ENCODE measurements at places on chromosomes 7 and 10.

DNA sequence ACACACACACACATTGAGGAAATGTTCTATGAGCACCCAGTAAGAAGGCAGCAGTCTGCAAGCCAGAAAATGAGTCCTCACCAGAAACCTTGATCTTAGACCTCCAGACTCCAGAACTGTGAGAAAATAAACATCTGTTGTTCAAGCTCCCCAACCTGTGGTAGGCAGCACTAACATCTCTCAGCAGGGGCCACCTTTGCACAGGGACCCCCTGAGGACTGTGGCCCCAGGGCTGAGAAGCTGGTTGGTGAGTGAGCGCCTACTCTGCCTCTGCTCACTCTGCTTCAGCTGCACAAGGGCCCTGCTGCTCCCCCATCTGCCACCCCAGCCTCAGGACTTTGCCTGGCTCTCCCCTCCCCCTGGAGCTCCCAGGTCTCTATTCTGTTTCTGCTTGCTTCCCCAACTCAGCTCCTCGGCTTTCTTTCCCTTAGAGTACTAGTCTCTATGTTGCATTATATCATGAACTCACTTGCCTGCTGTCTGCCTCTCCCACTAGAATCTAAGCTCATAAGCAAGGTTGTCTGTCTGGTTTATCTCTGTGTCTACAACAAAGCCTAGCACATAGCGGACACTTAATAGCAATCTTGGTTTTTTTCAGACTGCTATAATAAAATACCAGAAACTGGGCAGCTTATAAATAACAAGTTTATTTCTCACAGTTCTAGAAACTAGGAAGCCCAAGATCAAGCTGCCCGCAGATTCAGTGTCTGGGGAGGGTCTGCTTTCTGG lies 40.4 kb upstream of the PRLHR start:
- DNase-seq, result no peak

- DNase-seq, result peak; percentile 76
Measured at GRCh38 chr10:36534471-36535002, 590.9 kb upstream of the ANKRD30A start.

GRCh38 chr10:128851726-128852125 lies 615.3 kb upstream of the MGMT start:
- DNase-seq, result no peak

DNA sequence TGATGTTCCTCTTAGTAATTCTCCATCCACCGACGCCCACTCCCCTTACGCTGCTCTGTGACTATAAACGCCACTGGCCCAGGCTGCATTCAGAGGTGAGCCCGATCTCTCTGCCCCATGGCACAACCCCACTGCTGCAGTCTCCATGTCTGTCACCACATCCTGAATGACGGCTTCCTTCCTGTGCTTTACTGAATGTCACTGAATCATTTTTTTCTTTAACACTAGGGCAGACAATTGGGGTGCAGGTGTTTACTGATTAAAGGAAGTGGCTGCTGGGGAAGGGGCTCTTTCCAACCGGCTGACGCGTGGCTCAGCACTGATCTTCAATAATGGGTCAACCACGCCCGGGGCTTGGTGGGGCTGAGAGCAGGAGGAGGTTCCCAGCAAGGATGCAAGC lies 208.3 kb downstream of the USP6NL start:
- no peak for DNase-seq

GRCh38 chr10:130542761-130543160 lies 406.6 kb downstream of the GLRX3 start:
- DNase-seq, result no peak

- no peak for DNase-seq
Measured at GRCh38 chr10:62723375-62723774, 81.1 kb upstream of the ADO start.

DNA sequence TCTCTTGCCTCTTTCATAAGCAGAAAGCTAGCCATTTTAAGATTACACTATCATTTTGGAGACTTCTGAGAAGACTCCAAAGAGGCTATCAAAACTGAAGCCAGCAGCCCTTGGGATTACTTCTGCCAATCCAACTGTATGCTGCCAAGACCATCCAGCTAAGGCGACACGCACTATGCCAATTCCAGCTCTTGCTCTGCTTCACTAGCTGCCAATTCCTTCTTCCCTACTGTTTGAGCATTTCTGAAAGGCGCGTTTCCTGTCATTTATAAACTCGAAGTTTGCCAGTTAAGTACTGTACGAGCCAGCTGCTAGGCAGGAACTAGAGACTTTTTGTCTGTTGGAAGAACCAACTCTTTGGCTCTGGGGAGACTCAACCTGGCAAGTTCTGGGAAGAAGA lies 36.5 kb downstream of the MALSU1 start:
- no peak for DNase-seq

- DNase-seq, result no peak
Measured at GRCh38 chr7:128931190-128931798, 6.4 kb upstream of the IRF5 start.

DNA sequence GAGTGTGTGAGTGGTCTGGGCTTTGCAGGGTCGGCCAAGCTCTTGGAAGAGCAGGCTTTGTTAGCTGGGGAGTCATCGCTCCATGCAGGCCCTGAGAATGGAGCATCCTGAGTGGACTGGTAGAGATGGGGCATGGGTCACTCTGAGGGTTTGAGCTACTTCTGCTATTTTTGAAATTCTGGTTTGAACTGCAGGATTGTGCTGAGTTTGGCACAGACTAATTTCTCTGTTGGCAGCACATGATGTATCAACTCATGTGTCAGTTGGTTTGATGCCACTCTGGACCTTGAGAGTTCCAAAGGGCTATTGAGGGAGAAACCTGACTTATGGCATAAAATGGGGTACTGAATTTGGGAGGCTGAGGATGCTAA lies 56.3 kb downstream of the LRMDA start:
- no peak for DNase-seq

DNA sequence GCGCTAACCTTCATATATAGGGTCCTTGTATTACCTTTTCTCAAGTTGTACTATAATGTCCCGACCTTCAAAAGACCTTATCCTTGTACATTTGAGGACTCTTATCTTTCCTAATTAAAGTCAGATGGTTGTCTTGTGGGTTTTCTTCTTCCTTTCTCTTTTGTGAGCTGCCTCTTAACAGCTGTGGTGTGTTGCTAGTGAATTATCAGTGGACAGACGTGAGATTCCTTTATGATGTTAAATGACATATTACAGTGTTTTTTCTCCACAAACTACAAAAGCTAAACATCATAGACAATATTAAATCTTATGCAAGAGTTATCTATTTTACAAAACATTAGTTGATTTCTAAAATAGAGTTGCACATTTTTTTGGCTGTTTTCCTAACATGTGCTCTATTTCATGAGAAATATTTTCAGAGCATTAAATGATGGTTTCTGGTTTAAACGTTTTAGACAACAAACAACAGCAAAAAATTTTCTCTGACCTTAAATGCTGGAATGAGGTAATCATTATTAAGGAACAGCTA lies 272.2 kb upstream of the NPVF start:
- DNase-seq, result no peak

DNA sequence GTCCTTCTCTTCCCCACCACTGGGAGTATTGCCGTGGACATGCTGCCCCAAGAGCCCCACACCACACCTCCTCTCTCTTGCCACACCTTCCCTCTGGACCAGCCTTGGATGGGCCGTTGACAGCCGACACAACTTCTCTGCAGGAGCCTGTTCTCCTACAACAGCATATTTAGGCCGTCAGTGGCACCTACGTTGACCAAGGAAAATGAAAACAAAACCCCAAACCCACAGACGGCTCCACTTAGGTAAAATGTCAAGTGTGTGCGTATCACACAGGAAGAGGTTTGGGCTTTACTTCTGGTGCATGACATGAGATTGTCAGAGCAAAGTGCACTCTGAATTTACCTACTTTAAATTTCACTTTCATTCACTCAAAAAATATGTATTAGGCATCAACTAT lies 246.6 kb downstream of the ZMYND11 start:
- DNase-seq, result no peak

DNA sequence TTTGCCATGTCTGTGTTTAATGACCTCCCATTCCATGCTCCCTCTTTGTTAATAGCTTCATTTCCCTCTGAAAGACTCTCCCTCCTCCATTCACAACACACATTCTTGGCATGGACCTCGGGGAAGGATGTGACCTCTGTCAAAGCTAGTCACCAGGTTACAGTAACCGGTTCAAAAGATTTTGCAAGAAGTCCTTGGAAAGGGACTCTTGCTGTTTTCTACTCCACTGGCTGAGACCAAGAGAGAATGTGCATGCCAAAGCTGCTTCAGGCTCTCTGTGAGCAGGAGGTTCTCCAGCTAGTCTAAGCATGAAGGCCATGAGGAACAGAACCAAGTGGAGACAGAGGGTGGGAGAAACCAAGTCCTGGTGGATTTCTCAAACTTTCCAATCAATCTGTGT lies 732.6 kb downstream of the CCSER2 start:
- no peak for DNase-seq

DNA sequence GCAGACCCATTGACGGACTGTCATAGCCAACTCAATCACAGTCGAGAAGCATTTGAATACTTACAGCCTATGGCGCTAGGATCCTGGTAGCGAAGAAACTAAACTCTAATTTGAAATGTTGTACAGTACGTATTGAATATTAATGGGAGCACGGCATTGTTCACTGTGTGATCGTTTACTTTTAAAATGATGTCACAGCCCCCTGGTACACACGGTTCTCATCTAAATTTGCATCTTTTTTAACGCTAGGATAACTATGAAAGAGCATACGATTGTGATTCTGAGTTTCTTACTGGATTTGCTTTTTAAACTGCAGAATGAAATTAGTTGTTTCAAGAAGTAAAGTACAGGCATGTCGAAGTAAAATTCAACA lies 895 bp upstream of the NAPEPLD start:
- no peak for DNase-seq

All from fibroblast of skin of right quadriceps (primary cell).